ENCODE measurements at places on chromosomes 5 and 9. TPM values are rescaled to one million over a fixed set of nuclear protein-coding genes. Genes with fewer than 3 reads are reported as not detected.

The PDE6A gene
- not detected for polyA plus RNA-seq

The NR2F1-AS1 gene
- polyA plus RNA-seq: 33.7 TPM

- DNase-seq: peak; percentile 17
Measured at GRCh38 chr5:6772886-6773285, 59.7 kb downstream of the TENT4A start.

- peak; percentile 70 for DNase-seq
Measured at GRCh38 chr5:39714036-39714698, 289.4 kb upstream of the DAB2 start.

The IL31RA gene
- 0.08 TPM for polyA plus RNA-seq

The JAK2 gene
- 4.1 TPM for polyA plus RNA-seq

The SLCO6A1 gene
- not detected for polyA plus RNA-seq

- no peak for DNase-seq
Measured at GRCh38 chr5:112217843-112218579, 201.1 kb downstream of the EPB41L4A start.

DNA sequence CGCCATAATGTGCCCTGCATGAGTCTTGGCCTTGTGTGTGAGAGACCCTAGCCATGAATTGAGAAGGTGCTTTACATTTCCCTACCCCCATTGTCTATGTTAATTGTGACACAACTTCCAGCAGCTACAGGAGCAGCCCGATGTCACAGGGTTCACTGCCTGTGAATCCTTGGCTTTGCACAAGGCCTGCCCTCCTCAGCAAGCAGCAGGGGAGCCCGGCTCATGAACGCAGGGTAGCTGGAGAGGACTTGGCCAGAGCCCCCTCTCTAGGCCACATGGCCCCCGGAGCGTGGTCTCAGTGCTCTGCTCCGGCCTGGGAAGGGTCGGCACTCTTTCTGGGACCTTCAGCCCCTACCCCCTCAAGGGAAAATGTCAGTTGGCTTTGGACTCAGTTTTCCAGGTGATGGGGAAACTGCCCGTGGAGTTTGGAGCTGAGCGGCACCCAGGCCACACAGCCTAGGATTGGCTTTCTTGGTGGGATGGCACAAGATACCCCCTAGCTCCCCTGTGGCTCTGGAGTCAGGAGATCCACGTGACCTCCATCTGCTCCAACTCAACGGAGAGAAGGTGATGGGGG, 160.8 kb downstream of the DAB2IP start:
- no peak for DNase-seq

DNA sequence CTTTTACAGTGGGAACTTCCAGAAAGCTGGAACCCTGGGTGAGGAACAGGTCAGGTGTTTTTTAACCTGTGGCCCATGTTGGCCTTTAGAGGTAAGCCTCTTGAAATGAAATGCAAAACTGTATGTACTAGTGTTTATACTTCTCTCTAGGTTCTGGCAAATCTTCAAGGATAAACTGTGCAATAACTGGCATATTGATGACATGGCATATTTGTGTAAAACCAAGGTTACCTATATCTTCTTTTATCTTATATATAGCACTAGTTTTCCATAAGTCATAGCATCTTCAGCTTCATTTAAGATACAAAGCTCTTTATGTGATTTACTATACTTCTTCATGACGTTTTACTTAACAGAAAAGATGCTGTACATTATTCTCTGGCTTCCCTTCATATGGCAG, 7.4 kb upstream of the IARS1 start:
- no peak for DNase-seq

DNA sequence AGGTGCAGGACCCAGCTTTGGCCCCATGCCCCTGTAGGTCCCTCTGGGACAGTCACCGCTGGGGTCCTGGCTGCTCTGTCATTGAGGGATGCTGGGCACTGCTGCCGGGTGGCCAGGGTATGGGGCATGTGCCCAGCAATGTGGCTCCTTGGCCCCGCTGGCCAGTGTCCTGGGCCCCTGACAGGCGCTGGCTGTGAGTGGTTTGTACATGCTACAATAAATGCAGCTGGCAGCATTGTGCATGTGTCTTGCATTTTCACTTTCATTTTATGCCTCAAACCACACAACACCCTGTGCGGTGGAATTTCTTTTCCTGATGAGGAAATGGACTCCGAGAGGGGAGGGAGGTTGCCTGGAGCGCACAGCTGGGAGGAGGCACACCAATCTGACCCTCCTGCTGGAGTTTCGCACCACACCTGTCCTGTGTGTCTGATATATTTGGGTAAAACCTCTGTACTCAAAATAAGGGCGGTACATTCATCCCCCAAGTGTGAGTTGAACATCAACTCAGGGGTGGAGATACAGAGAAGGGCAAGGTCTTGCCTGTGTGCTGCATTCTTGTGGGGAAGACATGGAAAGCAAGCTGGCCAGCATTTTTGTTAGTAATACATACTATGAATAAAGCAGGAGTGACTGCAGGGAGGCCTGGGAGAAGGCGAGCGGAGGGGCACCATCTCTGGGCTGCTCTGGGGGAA, 11.7 kb downstream of the TSPAN17 start:
- peak; percentile 27 for DNase-seq

DNA sequence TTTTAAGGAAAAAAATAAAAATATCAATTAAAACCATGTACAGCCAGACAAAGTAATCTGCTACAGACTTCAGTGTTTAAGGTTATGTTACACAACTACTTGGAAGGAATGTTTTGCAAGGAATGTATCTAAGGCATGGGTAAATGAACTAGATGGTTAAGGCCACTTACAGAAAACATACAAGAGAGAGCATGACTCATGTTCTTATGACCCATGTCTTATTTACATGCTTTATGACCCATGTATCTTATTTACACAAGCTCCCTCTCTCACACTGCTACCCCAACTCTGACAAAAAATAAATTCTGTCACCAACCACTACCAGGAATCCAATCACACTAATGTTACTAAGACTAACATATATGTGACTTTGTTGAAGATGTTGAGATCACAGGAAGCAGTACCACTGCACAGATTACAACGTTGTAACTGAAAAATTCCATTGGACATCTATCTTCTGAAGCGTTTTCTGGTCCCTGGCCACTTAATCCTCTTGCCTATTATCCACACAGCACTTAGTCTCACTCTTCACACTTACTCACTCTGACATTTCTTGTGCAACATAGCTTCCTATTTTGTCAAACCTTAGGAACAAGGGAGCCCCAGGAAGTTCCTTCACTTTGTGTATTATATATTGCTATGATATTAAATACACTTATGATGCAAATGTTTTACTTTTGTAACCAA, 1630.1 kb upstream of the C9orf72 start:
- DNase-seq: no peak

The CCDC183 gene
- 1.5 TPM for polyA plus RNA-seq

- peak; percentile 93 for DNase-seq
Measured at GRCh38 chr5:120463991-120464626, at the start of gene PRR16. PRR16 (plus strand) TSS chr5:120464300.

The MCTP1 gene
- polyA plus RNA-seq: 0.08 TPM

- peak; percentile 19 for DNase-seq
Measured at GRCh38 chr5:43068037-43068436, 27.9 kb upstream of the ANXA2R start.

All from GM23248 (cell line).